Ecto neural progenitor cell (in vitro differentiated cells): ENCODE measurements at places on chromosomes 6 and 20.

- no peak for DNase-seq
Observed at GRCh38 chr6:54294965-54295532, 13.2 kb upstream of the TINAG start.

- DNase-seq, result no peak
Observed at GRCh38 chr6:69456086-69456485, 340.7 kb downstream of the LMBRD1 start.

DNA sequence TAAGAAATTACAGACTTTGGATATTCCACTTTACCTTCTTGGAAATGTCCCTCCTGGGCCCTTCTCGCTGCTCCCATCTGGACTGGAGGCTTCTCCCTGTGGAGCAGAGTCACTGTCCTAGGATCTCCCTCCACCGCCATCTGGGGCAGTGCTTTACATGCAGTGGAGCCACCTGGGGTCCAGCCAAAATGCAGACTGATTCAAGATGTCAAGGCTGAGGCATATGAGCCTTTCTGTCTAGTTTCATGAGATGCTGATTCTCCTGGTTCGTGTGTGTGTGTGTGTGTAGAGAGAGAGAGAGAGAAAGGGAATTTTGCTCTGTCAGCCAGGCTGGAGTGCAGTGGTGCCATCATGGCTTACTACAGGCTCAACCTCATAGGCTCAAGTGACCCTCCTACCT lies 14.9 kb downstream of the MICA start:
- DNase-seq, result no peak

DNA sequence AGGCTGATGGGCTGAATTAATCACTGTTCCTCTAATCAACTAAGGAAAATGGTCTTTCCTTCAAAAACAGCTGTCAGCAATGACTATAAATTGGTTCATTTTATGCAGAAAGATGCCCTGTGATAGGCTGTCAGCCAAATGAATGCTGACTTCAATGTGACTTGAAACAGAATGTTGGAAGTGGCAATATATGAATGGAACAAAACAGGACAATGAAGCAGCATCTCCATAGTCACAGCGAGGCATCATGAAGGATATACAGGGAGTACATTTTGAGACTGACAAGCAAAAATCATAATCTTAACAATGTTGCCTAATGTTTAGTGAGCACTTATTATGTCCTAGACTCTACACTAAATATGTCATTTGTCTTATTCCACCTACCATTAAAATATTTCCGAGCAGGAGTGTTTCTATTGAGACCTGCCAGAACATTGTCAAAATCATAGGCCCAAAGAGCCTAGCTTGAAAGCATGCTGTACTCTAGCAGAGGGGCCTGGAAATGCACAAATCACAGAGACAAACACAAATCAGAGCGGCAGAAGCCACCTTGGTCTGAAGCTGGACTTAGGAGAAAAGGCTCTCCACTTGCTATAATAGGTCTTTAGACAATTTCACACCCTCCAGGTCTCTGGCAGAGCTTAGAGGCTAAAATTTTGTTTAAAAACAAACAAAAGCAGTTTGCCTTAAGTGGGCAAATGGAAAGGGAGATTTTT lies 63.3 kb downstream of the FAM50B start:
- DNase-seq, result no peak

- DNase-seq, result no peak
Observed at GRCh38 chr20:50068041-50068651, 44.8 kb downstream of the UBE2V1 start.

DNA sequence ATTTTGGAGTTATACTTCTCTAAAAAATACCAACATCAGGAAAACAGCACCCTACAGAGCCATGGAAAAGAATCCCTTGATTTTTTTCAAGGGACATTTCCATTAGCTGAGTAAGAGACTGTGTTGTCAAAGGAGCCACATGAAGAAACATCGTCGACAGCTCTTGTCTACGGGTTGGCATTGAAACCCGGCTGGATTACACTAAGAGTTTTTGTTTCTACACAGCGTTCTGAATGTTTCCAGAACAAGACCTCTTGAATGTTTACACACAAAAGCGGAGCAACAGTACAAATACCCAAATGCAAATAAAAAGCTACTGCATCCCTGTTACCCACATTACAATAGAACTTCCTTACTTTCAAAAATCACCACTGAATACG lies 2.4 kb upstream of the MYLK4 start:
- DNase-seq, result no peak

- no peak for DNase-seq
Observed at GRCh38 chr20:50001784-50002311, 19.1 kb downstream of the SNAI1 start.

- no peak for DNase-seq
Observed at GRCh38 chr6:126134491-126134890, 148.2 kb downstream of the TRMT11 start.

DNA sequence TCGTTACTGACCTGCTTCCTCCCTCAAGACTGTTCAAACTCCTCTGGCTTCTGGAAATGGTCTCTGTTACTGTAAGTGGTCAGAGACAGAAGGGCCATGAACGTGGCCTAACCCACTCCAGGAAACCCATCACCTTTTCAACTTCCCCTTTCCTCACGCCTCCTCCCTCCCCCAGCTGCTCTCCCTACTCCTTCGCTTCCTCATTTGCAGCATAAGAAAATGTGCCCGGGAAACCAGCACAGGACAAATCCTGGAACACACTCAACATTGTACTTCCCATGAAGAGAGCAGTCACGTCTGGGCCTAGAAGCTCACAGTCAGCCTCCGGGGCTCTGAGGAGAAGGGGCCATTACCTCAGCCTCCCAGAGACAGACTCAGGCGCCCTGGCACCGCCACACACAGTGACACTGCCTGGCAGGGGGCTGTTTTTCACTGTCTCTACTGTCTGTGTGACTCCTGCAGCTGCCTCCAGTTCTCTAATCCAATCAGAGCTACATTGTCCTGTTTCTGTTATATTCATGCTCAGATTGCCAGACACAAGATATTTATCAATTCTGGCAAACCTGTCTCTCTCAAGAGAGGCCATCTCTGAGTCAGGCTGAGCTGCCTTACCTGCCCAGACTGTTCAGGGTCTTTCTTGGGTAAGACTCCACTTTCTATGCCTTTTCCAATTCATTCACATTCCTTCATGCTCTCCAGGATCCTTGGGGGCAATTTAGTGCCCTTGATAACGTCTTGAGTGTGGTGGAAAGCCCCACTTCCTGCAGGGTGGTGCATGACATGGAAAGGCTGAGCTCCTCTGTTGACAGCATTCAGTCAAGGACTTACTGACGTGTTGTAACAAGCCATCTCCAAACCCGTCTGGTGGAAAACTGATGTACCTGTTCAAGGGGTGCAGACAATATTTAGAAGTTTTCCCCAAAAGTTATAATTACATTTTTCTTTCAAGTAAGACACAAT lies 242.2 kb downstream of the HIVEP2 start:
- no peak for DNase-seq

GRCh38 chr20:25204550-25205276 lies 9.2 kb downstream of the ENTPD6 start:
- DNase-seq, result no peak

GRCh38 chr20:56391037-56391436 lies 978 bp downstream of the AURKA start:
- no peak for DNase-seq

DNA sequence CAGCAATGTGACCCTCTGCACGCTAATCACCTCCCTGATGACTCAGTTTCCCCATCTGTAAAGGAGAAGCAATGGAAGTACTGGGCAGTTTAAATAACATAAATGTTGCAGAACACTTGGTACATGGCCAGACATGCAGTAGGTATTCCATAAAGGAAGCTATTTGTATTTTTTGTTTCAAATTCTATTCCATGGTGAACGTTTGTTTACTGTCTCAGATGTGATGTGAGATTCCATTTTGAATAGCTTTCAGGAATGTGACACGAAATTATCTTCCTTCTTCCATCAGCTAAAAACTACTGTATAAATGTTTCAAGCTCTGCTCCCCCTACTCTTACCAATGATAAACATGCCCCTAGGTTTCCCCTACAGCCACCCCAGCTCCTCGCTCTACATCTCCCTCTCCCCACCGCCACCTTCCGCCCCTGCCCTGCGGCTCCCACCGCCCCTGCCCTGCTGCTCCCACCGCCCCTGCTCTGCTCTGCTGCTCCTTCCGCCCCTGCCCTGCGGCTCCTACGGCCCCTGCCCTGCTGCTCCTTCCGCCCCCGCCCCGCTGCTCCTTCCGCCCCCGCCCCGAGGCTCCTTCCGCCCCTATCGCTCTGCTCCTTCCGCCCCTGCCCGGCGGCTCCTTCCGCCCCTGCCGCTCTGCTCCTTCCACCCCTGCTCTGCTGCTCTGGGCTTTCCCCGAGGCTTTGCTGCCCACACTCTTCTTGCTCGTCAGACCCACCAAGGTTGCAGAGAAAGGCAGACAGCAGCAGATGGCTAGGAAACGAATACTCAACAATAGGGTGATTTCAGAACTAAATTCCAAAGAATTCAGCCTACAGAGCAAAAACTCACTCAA lies 78.9 kb downstream of the THBS2 start:
- peak; percentile 41 for DNase-seq

- no peak for DNase-seq
Observed at GRCh38 chr6:24472181-24472580, 17.2 kb downstream of the GPLD1 start.

GRCh38 chr6:37319856-37320480 lies 33.8 kb upstream of the RNF8 start:
- DNase-seq, result no peak

- DNase-seq, result no peak
Observed at GRCh38 chr6:66230591-66230990, 523.6 kb upstream of the EYS start.

- DNase-seq, result no peak
Observed at GRCh38 chr6:45697605-45698004, 318.1 kb downstream of the CLIC5 start.

DNA sequence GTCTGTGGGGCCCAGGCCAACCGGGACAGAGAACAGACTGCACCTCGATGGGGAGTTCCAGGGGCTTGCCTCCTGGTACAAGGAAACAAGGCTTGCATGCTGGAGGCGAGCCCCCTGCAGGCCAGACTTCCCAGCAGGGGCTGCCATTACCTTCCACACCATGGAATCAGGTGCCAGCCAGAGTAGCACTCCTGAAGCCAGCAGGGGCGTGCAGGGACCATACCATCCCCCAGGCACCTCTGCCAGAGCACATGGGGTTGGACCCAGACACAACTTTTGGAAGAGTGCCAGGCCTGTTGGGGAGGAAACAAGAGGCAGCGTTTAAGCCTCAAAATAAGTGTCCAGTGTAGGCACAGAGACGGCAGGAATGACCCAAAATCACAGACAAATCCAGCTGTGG lies 6.5 kb downstream of the DDO start:
- DNase-seq, result no peak

DNA sequence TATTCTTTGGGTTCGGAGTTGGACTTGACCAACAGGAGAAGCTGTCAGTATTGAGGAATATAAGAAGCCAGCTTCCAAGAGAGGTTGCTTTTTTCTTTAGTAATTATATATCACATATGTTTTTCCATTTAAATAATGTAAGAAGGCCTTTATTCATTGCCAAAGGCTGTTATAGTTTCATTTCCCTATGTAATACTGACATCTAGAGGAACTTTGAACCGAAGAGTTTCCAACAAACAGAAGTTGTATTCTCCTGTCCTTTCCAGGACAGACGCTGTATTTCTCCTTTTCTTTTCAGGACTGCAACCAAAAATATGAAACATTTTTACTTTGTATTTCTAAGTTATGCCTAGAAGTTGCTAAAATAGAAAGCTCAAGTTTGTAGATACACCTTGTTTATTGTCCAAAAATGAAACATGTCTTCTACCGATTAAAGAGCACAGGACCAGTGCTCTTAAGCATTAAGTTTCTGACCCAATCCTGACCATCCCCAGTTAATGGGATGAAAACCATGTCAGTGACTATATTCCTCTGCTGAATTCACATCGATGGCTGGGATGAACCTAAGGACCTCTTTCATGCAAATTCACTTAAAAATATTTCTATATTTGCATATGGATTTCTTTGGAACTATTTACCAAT lies 55.1 kb downstream of the MYLK4 start:
- no peak for DNase-seq

DNA sequence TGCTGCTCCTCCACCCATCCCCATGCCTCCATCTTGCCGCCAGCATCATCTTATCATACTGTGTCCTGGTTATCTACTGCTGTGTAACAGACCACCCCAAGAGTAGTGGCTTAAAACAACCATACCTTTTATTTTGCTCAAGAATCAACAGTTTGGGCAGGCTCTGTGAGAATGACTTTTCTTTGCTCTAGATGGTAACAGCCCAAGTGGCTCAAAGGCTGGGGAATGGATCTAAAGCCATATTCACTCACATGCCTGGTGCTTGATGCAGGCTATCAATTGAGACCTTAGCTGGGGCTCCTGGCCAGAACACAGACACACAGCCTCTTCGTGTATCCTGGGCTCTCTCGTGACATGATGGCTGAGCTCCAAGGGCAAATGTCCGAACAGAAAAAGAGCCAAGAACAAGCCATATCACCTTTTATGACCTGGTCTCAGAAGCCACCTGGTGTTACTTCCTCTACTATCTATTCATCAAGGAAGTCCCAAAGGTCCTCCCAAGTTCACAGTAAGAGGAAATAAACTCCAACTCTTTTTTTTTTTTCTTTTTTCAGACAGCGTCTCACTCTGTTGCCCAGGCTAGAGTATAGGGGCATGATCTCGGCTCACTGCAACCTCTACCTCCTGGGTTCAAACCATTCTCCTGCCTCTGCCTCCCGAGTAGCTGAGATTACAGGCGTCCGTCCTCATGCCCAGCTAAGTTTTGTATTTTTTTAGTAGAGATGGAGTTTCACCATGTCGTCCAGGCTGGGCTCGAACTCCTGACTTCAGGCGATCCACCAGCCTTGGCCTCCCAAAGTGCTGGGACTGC lies 159.3 kb upstream of the JARID2 start:
- no peak for DNase-seq

DNA sequence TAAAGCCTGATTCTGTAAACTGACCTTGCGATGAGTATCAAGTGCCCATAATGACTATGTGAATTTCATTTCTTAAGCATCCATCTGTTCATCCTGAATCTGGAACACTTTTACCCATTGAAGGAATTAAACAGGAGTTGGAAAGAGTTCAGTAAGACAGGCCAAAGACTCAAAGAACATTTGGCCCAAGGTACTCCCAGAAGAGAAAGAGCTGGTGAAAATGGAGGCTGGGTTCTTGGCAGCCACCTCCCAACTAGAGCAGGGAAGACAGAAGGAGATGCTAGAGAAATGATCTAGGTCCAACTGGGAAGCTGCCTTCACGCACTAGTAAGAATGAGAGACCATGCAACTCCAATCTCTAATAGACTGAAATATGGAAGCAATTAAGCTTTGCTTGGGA lies 290.8 kb upstream of the RNF24 start:
- no peak for DNase-seq

- DNase-seq, result no peak
Observed at GRCh38 chr20:14445902-14446301, 108.5 kb upstream of the FLRT3 start.

DNA sequence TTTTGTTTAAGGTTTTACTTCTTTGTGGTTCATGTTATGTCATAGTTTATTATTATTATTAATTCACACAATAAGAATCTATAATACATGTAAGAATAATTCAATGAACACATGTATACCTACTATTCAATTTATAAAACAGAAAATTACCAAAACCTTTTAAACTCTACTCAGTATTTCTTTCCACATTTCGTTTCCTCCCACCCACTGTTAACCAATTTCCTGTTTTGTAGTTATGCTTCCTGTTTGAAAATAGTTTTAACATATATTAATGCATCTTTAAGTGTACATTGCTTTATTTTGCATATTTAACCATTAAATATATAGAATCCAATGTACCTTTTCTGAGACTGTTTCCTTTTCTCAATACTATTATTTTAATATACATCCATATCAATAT lies 397.9 kb upstream of the SPTLC3 start:
- DNase-seq, result no peak

- DNase-seq, result no peak
Observed at GRCh38 chr6:125102411-125102810, 51.2 kb upstream of the TPD52L1 start.

GRCh38 chr20:58819921-58820320 lies 30.8 kb downstream of the GNAS-AS1 start:
- no peak for DNase-seq
